ENCODE measurements at places on chromosomes 4 and X.

- no peak for DNase-seq
These were observed 338.5 kb downstream of the SPOCK3 start for GRCh38 chr4:166895771-166896170.

DNA sequence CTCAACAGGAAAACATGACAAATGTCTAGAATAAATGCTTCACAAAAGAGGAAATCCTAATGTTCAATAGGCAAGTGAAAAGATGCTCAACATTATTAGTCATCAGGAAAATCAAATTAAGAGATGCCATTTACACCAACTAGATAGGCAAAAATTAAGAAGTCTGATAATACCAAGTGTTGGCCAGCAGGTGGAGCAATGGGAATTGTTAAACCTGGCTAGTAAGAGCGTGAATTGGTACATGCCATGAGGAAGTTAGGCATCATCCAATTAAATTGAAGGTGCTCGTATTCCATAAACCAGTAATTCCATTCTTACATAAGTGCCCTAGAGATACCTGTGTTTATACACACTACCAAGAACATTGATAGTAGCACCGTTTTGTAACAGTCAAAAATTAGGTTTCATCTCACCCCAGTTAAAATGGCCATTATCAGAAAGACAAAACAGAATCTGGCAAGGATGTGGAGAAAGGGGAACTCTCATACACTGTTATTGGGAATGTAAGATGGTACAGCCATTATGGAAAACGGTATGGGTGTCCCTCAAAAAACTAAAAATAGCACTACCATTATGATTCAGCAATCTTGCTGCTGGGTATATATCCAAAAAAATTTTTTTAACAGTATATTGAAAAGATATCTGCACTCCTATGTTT, 14.0 kb upstream of the ZCCHC18 start:
- DNase-seq = peak; percentile 15

- peak; percentile 37 for DNase-seq
These were observed 743 bp downstream of the ANTXR2 start for GRCh38 chr4:80072228-80072743.

- no peak for DNase-seq
These were observed 1392.9 kb downstream of the ARAP2 start for GRCh38 chr4:34851411-34851810.

DNA sequence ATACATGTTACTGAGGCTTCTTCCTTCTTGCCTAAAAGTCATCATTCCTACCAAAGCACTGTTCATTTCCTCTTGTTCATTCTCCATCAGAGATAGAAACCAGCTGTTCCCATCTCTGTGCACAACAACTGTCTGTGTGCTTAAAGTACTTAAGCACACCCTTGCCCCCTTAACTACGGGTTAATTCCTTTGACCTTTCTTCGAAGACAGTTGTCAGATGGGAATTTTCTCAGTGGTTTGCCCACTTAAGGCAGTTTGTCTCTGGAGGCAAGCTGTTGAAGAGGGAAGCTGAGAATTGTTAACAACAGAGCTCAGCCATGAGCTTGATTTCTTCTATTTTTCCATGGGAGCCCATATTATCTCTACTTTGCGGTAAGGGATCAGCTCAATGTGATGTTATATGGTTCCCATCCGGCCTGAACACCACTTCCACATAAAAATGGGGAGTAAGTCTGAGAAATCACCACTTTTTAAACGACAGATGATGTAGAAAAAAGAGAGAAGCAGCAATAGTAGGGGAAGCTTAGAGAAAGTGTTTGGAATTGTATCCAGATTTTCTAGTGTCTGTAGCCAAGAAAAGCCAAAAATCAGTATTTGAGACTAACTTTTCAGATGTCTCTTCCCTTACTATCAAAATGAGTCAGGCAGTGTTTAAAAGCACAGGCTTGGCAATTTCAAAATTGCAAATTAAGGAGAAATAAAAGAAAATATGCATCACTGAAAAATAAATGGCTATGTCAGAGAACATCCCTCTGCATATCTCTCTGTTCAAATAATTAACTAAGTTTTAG, 194.4 kb downstream of the SLIT2 start:
- no peak for DNase-seq

DNA sequence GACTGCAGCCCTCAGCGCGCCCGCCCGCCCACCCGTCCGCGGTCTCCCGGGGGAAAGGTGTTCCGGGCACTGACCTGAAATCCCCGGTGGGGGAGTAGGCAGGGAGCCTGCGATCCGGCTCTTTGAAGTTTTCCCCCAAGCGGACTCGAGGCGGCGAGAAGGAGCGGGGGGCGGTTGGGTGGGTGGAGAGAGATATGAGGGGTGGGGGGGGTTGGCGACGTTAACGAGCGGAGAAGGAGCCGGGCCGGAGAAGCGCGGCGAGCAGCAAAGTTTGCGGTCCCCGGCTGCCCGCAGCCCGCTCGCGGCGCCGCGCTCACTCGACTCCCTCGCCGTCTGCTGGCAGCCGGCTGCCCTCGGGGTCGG, 636 bp downstream of the BCOR start:
- DNase-seq = no peak

DNA sequence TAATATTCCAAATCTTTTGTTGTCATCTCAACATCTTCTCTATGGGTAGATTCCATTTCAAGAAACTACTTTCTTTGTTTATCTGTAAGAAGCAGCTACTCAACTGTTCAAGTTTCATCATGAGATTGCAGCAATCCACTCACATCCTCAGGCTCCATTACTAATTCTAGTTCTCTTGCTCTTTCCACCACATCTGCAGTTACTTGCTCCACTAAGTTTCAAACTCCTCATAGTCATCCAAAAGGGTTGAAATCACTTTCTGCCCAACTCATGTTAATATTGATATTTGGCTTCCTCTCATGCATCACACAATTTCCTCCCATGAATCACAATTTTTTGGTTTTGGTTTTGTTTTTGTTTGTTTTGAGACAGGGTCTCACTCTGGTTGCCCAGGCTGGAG, 35.7 kb downstream of the ADH5 start:
- DNase-seq = no peak

DNA sequence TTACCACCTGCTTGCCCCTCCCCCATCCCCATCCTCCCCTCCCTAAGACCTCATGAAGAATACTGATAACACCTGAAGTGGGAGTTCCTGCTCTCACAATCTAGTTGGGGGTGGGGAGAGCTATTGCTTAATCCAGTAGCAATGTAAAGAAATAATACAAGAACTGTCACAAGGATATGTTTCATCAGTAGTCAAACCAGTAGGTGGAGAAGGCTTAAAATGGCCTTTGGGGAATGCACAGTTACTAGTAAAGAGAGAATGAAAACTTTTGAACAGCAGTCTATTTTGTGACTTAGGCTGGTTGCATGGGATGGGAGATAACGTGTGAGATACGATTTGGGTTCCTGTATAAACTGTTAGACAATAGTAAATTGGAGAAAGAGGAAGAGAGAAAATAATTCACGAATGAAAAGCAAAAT, 6.0 kb downstream of the GALNT7 start:
- no peak for DNase-seq
